ENCODE measurements at places on chromosomes 7 and 10.

GRCh38 chr10:73581918-73582317, 9.2 kb downstream of the USP54 start:
- no peak for DNase-seq

DNA sequence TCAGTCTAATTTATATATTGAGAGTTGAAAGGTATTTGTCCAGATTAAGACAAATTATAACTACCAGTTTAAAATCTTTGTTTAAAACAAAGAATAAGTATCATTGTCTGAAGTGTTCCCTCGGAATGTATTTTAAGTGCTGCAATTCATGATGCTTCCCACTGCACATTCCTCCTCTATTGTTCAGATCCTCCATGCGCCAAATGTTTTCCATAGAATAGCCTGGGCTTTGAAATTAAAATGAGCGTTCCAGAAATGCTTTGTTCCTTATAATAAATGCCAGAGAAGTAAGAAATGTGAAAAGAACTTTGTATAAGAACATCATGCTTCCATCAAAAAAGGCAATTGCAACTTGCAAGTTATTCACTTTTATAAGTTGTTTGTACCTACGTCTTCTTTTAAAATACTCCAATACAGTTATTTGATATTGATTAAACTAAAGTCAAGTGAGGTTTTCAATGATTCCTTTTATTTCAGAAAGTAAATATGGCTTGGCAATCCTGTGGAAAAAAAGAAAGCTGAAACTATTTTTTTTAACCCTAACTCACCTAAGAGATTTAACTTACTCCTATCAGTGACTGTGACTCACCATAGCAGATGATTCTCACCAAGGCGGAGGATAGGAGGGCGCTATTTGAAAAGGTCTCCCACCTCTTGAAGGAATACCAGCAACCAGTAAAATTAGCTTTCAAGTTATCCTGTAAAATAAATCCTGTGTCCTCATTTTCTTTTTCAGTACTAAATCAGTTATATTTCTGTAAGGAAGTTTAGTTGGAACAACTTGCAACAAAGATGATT, 85.8 kb downstream of the CTNNA3 start:
- no peak for DNase-seq

DNA sequence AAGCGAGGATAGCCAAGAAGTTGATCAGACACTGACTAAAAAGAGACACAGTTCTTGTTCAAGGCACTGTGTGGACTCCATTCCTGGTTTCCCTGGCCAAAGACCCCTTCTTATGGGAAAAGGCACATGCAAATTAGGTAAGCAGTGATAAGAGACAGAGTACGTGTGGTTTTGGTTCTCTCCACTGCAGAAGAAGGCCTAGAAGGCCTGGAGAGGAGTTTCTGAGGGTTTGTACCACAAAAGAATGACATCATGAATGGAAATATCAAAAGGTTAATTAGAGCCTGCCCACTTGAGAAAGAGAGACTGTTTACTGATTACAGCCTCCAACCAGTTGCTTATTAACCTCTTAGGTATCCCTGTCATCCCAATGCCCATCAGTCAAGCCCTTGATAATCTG, 137.5 kb downstream of the ZNF365 start:
- DNase-seq, result no peak

- DNase-seq, result no peak
Observed at GRCh38 chr10:110039254-110039653, 31.5 kb downstream of the ADD3 start.

DNA sequence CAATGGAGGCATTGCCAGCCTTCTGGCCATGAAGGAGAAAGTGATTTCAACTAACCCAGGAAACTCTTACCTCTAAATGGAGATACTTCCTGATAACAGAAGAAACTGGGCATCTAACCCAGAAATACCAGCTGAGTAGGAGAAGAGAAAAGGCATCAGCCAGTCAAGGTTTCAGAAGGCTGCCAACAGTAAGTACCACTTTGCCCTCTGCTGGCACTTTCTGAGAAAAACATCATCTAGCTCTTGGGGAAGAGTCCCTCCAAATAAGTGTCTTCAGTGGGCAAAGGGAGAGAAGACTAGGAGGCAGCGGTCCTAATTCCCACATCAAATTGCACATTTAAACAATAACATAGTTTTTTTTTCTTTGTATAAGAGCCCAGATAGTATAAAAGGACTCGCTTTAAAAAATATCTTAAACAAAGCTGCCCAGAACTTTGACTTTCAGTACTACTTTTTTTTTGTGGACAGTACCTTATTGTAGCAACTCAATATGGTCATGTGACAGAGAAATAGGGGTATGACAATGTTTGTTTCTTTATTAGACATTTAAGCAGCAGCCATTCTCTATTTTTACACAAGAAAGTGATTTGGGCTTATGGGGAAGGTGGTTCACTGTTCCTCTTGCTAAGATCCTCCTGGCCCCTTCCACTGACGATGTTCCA, 157.3 kb downstream of the CTTNBP2 start:
- DNase-seq, result peak; percentile 3

DNA sequence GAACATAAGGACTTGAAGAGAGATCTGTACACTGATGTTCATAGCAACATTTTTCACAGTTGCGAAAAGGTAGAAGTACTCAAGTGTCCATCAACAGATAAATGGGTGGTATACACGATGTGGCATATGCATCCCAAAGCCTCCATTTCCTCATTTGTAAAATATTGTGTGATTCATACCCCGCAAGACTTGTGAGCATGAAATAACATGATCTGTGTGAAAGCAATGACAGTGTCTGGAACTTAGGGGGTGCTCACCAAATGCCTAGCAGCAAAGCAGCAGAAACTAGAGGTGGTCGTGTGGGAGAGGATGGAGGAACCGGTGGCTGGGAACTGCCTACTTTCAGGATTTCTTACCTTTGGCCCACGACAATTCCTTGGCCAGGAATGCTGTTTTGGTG, 135.3 kb upstream of the INSYN2A start:
- no peak for DNase-seq

GRCh38 chr7:146937836-146938235, 821.2 kb downstream of the CNTNAP2 start:
- no peak for DNase-seq

GRCh38 chr10:117541909-117542705, 439 bp upstream of the EMX2 start:
- no peak for DNase-seq

GRCh38 chr10:3761021-3761686, 23.9 kb downstream of the KLF6 start:
- peak; percentile 64 for DNase-seq

DNA sequence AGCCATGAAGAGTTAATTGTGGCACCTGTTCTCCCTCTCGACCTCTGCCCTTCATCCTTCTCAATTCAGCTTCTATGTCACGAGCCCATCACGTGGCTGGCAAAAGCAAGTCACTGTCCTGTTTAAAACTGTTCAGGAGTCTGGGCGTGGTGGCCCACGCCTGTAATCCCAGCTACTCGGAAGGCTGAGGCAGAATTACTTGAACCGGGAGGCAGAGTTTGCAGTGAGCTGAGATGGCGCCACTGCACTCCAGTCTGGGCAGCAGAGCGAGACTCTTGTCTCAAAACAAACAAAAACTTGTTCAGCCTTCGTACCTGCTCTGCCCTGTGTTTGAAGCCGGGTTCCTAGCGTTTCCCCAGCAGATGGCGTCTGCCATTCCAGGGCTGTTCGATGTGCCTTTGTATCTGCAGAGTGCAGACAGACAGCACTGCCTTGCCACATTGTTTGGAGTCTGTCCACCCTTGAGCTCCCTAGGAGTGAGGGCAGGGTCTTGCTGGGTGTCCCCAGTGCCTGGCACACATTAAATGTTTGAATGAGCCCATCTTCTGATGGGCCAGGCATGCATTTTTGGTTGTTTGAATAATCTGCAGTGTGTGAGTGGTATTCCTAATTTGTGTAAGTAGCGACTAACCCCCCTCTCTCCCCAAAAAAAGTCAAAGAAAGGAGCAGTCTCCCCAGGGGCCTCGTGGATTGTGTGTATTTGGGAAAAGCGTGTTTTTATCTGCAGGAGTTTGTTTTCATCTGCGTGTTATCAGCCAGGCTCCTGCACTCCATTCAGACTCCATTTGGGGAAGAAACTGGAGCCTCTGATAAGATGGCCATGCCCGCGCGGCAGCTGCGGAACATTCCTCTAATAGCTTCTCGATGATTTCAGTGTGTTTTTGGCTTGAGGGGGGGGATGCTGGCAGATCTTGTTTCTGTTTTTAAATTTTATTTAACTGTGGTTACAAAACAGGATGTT, 61.2 kb downstream of the DNAJB6 start:
- no peak for DNase-seq

- no peak for DNase-seq
Observed at GRCh38 chr10:35433851-35434426, 97.6 kb downstream of the CCNY start.
